NCI-H1930 (cell line): ENCODE measurements at places on chromosomes 1 and 21.

DNA sequence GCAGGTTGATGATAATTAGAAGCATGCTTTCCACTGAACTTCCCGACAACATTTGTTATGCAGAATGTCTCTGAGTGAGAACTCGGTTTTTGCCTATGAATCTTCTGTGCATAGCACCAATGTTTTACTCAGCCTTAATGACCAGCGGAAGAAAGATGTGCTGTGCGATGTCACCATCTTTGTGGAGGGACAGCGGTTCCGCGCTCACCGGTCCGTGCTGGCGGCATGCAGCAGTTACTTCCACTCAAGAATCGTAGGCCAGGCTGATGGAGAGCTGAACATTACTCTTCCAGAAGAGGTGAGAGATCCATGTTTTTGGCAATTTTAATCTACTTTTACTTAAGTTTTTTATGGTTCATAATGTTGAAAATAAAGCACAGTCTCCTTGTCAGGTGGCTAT, 22.5 kb downstream of the BACH1 start:
- DNase-seq: no peak

DNA sequence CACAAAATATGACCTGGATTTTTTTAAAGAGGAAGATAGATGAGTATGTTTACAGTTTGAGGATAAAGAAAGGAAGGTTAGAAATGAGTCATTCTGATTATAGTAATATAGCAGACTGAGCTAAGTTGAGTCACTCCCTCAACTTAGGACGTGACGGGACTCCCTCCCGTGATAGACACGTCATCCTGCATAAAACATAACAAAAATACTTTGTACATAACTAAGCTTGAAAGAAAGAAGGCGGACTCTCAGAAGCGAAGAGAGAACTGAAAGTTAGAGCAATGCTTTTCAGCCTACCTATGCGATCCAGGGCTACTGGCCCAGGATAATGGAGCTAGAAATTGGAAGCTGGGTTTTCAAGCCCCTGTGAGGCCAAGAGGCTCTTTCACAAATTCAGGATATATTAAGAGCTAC, 53.0 kb upstream of the DESI2 start:
- DNase-seq: no peak

DNA sequence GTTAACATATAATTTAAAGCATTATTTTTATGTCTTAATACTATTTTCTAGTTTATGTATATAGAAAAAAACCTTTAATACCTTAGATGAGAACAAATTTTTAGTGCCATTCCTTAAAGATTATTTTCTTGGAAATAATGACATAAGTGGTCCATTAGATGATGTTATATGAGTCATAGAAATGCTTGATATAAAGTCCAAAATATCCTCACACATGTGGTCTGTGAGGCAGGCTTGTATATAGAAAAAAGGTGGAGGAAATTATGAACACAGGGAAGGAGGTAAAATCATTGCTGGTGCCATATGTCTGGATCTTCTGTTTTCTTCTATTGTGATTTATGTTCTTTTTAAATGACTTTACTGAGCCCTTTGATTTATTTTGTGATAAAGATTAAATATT, 79.3 kb downstream of the MAP3K7CL start:
- DNase-seq: no peak

- DNase-seq: no peak
Measured at GRCh38 chr1:98045211-98045766, 124.5 kb upstream of the DPYD start.

GRCh38 chr1:151002611-151003010, 4.1 kb downstream of the MINDY1 start:
- no peak for DNase-seq

DNA sequence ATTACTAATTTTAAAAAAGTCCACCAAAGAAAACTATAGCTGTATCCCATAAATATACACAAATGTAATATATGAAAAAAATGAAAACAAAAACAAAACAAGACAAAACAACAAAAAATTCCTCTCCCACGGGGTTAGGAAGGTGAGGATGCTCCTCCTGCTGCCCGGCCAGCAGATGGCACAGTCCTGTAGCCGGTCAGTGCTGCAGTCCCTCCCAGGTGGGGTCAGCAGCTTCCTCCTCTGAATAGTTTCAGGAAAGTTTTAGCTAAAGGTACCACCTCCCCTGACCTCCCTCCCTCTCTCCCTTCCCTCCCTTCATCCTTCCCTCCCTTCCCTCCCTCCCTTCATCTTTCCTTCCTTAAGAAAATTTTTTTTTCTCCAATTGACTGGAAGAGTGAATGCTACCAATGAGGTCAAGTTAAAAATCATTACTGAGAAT, 67.8 kb upstream of the BCL10 start:
- no peak for DNase-seq

GRCh38 chr1:233496993-233497392, 116.9 kb upstream of the KCNK1 start:
- DNase-seq: no peak

DNA sequence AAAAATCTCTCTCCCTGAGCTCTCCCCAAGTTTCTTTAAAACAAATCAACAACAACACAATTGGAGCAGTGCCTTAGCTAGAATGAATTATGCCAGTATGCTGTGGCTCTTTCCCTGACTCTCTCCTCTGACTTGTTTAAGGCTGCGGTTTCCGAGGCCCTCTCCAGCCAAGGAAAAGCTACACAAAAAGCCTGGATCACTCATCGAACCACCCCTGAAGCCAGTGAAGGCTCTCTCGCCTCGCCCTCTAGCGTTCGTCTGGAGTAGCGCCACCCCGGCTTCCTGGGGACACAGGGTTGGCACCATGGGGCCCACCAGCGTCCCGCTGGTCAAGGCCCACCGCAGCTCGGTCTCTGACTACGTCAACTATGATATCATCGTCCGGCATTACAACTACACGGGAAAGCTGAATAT, 1.9 kb downstream of the S1PR1 start:
- DNase-seq: peak; percentile 17

- DNase-seq: no peak
Measured at GRCh38 chr1:55081905-55082296, 42.6 kb downstream of the PCSK9 start.

DNA sequence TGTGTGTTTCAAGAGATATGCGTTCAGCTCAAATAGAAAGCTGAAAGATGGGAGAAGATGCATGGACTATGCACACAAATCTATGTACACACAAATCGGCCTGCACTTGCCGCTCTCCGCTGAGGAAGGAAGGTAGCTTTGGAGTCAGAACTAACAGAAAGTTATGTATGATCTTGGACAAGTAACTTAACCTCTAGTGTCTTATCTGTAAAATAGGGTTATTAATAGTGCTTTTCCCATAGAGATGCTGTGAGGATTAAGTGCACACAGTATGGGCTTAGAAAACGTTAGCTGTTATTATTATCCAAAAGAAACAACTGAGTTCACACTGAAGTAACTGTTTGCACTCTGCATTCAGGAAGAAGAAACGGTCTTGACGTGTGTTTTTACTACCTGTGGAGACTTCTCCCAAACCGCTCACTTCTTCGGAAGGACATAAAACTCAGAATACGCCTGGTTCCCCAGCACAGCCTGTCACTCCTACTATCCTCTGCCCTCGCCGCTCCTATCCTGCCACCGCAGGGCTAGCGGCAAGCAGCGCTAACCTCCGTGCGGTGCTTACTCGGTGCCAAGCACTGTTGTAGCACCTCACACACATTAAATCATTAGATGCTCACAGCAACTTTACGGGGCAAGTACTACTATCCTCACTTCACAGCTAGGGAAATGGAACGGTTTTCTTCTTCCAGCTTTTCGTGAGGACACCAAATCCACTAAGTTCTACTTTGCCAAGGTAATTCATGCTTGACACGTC, 1.3 kb downstream of the TGFBR3 start:
- DNase-seq: no peak
